Activated T-helper 1 cell treated with anti-CD3 and anti-CD28 coated beads, Interleukin-12 subunit alpha, Interleukin-12 subunit beta, Interleukin-2, Interleukin-4 antibody, amounts not matched to agents 30 ng/mL and 10 ng/mL and 1 ng/mL, durations not matched to agents 14 hours and 24 hours and 36 hours (primary cell): ENCODE measurements at places on chromosomes 1 and 21.

DNA sequence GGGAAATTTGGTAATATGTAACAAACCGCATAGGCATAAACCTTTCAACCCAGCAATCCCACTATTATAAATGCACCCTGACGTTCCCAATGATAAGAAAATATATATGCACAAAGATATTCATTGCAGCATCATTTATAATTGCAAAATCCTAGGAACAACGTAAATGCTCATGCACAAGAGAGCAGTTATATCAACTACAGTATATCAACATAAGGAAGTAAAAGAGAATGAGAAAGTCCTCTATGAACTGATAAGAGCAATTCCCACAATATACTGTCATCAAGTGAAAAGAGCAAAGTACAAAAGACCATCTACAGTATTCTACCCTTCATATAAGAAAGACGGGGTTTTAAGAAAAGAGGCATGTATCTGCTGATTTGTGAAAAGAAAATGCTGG lies 229.9 kb downstream of the SLC45A1 start:
- DNase-seq, result no peak

- DNase-seq, result no peak
Measured at GRCh38 chr1:113701429-113701828, 57.9 kb downstream of the PHTF1 start.

GRCh38 chr1:33338048-33338439 lies 17.1 kb upstream of the A3GALT2 start:
- DNase-seq, result no peak

GRCh38 chr21:42201615-42202161 lies 17.3 kb upstream of the ABCG1 start:
- no peak for DNase-seq

- DNase-seq, result no peak
Measured at GRCh38 chr21:37592496-37592895, 225.9 kb downstream of the DYRK1A start.

DNA sequence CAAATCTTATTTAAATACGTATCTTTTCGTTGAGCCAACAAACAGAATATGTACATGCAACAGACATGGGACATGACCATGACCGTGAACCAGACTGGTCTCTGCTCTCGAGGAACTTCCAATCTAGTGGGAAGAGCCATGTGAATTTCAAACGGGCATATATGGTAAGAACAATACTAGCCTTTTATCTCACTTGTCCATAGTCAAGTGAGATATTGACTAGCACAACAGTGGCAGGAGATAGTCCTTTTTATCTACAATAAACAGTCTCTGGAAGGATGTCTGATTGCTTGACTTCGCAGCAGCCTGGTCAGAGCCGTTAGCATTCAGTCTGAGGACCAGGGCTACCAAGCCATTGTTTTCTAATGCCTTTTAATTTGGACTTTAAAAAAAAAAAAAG lies 12.6 kb upstream of the PLA2G2C start:
- DNase-seq, result no peak

DNA sequence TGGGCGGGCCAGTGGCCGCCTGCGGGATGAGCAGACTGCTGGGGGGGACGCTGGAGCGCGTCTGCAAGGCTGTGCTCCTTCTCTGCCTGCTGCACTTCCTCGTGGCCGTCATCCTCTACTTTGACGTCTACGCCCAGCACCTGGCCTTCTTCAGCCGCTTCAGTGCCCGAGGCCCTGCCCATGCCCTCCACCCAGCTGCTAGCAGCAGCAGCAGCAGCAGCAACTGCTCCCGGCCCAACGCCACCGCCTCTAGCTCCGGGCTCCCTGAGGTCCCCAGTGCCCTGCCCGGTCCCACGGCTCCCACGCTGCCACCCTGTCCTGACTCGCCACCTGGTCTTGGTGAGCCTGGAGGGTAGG lies 2.1 kb downstream of the B4GALT2 start:
- no peak for DNase-seq
